ENCODE measurements at places on chromosomes 7 and 10.

DNA sequence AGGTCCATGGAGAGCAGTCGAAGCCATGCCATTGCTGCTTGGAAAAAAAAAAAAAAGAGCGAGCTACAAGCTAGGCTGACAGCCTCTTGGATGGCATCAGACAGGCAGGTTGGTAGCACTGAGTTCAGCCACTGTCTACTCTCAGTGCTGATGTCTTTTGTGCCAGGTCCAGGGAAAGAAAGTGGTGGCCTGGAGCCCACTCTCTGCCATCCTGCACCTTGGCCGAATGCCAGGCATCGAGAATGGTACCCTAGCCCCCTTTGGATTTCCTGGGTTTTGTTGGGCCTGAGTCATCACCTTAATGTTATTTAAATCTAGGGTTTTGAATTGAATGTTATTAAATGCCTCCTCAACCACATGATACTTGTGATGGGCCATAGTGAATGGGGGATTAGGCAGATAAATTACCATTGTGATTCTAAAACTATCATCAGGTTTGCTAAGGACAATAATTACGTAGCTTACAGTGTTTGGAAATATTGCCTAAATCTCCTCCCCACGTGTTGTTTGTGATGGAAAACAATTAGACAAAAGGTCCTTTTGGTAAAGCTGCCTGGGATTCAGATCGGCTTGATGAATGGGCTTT, 195.7 kb upstream of the GPR26 start:
- DNase-seq: no peak

DNA sequence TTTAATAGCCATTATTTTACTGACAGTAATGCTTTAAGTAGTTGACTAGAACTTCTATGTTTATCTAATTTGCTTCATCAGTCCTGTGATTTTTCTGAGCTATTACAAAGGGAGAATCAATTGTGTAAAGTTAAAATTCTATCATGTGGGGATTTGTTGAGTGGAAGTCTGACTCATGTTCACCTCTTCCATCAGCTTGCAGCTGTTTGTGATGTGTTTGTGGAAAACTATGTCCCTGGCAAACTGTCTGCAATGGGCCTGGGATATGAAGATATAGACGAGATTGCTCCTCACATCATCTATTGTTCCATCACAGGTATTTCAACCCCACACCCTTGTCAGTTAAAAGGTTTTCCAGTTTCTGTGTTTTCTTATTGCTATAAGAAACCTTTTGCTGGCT, 59.9 kb downstream of the SUGCT start:
- peak; percentile 50 for DNase-seq

DNA sequence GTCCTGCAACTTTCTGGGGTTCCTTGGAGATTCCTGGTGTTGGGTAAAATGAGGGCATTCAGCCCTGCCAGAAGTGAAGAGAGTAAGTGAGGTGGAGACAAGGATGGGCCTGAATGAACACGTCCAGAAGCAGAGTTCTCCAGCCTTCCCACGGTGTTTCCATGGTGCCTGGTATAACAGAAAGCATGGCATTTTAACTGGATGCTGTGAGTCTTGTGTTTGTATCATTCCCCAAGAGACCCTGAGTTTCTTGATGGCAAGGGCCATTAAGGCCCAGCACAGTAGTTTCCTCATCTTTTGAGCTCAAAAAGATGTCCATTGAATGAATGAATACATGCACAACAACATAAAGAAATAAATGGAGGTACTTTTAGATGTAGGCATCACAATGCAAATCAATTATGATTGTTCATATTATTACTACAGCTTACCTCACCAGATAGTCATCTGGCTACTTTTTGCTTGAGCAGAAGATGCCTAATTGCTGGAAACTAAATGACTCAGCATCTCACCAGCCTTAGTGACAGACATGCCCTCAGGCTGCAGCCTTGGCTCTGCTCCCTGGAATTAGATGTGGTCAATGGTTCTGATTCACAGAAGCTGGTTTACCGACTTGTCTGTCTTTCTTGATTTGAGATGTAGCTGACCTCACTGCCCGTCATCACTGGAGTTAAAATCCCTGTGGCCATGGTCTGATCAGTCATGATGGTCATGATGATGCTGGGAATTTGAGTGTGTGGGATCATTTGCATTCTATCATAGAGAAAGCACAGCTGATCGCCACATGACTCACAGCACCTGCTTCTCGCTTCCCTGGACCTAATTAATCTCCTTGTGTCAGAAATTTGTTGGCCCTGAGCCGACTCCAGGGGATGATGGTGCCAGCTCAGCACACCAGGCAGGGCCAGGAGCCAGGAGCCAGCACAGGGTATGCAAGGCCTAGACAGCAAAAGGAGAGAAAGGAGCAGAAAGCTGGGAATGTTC, 83.9 kb downstream of the CXCL12 start:
- DNase-seq: no peak

- DNase-seq: no peak
Measured at GRCh38 chr7:139451638-139452037, 31.8 kb downstream of the KLRG2 start.

- DNase-seq: no peak
Measured at GRCh38 chr10:102802920-102803534, 34.2 kb downstream of the CYP17A1 start.

DNA sequence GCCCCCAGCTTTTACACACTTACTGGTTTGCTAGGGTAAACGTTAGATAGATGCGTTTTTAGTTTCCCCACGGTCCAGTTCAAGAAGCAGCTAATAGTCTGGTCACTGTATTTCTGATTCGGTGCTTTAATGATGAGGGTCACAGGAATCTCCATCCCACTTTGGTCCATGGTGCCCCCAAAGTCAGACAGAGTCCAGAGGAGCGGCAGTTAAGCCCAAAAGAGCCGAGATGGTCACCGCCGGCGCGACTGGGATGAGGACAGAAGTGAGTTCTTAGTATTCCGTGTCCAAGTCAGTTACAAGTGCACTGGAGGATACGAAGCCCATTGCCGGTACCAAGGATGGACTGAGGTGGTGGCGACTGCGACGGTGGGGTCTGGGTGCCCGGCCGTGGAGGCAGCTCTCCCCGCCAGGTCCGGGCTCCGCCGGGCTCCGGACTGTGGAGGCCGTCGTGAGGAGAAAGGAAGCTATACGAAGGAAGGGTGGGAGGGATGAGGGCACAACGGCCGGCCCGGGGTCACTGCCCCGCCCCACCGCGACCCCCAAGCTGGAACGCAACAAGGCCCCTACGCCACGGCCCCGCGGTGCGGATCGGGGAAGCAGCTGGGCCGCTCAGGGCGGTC, 663 bp downstream of the HERPUD2 start:
- no peak for DNase-seq

DNA sequence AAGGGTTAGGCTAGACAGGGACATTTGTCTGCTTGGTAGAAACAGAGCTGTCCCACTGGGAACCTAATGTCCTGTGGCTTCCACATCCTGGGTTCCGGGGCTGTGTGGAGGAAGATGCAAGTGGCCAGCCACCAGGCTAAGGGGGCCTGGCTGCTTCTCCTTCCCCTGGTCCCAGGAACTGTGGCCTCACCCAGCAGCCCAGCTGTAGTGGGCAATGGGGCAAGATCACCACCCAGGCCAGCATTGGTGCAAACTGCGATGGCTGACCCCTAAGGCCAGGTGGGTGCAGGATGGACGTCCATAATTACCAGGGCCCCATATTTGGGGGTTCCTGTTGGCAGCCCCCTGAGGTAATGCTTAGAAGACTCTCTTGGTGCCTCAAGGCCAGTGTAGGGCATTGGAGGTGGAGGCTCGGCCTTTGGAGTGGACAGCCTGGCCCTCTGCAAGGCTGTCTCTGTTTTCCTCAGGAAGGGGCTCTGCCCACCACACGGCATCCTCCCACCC, 226.7 kb downstream of the TCF7L2 start:
- DNase-seq: no peak
